ENCODE measurements at places on chromosomes 4 and X. TPM values are rescaled to one million over a fixed set of nuclear protein-coding genes. Genes with fewer than 3 reads are reported as not detected.

CORIN gene
- not detected for total RNA-seq

TLR10 gene
- total RNA-seq, result not detected

MSMO1 gene
- total RNA-seq, result 3.6 TPM

HTN3 gene
- total RNA-seq, result not detected

RAP1GDS1 gene
- 8.3 TPM for total RNA-seq

DNA sequence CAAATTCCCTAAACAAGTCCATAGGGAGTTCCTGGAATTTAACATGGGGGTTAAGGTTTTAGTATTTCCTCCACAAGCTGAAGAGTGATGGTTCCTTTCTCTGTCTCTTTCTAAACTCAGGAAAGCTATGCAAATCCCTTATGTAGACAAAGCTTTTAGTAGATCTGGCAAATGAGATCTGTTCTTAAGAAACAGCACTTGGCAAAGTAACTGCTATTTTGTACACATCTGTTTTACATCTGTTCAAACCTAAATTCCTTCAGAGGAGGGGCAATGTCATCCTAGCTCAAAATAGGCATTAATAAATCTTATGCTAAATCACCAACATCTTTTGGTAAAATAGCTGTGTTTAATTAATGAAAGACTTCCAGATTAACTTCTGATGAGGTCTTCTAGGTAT lies 137.8 kb upstream of the TBC1D9 start:
- no peak for DNase-seq

- DNase-seq, result no peak
Measured at GRCh38 chrX:42079968-42080367, 156.6 kb upstream of the CASK start.

DNA sequence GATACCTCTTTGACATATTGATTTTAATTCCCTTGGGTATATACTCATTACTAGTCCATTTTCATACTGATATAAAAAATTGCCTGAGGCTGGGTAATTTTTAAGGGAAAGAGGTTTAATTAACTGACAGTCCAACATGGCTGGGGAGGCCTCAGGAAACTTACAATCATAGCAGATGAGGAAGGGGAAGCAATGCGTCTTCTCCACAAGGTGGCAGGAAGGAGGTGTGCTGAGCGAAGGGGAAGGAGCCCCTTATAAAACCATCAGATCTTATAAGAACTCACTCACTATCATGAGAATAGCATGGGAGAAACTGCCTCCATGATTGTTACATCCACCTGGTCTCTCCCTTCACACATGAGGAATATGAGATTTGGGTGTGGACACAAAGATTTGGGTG lies 42.4 kb downstream of the MSX1 start:
- no peak for DNase-seq

DNA sequence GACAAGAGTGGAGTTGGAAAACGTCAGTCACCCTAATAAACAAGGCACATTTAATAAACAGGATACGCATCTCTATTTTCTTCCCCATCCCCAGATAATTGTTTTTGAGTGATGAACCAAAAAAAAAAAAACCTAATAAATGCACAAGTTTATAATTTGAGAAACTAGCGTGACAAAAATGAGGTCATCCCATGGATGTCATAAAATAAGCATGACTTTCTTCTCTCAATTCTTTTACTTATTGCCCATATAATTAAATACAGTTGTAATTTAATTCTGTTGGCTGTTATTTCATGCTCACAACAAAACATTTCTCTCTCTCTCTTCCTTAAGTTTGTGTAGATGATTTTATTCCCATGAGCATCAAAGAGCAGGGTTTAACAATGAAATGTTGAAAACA lies 20.7 kb downstream of the PRKG2 start:
- DNase-seq, result no peak

DNA sequence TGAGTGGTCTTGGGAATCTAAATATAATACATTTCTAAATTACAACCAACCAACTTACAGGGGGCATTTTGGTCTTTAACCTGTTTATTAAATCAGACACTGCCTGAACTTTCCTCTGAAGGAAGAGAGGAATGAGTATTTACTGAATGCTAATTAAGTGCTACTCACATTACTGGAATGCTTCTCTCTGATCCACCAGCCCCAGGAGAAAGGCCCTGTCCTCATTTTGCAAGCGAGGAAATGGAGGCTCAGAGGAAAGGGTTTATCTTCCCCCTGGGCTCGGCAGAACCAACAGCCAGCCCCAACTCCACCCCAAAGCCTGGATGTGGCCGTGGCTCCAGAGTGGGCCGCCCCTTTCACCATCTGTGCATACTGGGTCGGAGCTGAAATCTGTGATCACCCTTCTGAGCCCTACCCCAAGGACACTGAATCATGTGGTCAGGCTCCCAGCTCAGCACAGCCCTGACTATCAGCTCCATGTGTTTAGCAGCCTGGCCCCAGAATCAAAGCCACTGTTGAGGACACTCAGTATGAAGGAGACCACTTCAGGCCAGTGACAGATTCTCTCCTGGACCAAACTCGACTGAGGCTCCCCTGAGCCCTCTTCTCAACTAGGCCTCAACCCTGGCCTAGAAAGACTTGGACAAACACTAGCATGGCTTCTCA lies 56.7 kb upstream of the ENPP6 start:
- DNase-seq, result no peak

DNA sequence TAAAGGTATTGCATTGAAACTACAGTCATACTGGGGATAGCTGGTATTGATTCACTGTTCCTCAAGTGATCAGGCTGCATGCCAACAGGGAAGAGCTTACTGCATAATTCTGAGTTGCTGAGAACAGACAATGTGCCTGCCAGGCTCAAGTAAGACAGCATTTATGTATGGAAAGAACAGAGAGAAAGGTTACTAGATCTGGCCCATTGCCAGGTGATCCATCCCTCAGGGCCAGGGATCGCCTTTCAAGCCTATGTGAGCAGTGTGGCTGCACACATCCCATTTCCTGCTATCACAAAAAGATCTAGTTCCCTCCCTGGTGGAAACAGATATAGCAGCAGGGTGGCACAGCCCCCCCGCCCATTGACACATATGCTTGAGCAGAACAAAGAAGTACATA lies 254.0 kb downstream of the TMA16 start:
- DNase-seq, result no peak

- DNase-seq, result no peak
Measured at GRCh38 chr4:83267121-83267829, 17.3 kb downstream of the COQ2 start.

DNA sequence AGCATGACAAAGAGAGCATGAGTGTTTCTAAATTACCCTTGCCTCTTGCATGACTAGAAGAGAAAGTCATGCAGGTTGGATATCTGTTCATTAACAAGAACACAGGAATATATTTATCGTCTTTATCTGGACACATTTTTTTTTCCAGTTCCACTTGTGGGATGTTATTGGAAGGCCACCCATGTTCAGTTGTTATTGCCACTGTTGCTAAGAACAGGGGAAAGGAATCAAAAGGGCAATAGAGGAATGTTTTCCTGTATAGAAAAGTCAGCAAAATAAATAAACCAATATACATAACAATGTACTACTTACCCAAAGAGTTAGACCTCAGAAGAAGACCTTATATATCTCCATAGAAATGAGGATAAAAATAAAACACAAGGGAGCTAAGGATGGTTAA lies 270.1 kb downstream of the QDPR start:
- no peak for DNase-seq

- no peak for DNase-seq
Measured at GRCh38 chr4:119543187-119543586, 85.4 kb downstream of the PDE5A start.
